Peyer's patch (tissue), 4 donors: ENCODE measurements at places on chromosomes 2 and 18.

GRCh38 chr2:20288642-20289340 lies 61.9 kb downstream of the PUM2 start:
- DNase-seq = no peak

- no peak for DNase-seq
Measured at GRCh38 chr2:120542911-120543527, 192.6 kb upstream of the GLI2 start.

- DNase-seq = no peak
Measured at GRCh38 chr18:57995331-57995730, 48.7 kb upstream of the NEDD4L start.

- DNase-seq = no peak
Measured at GRCh38 chr2:124978597-124978996, 953.5 kb downstream of the CNTNAP5 start.

- DNase-seq = no peak
Measured at GRCh38 chr18:62682371-62682770, 33.0 kb upstream of the PHLPP1 start.

- DNase-seq = no peak
Measured at GRCh38 chr2:173126819-173127218, 51.2 kb downstream of the MAP3K20 start.

- DNase-seq = no peak
Measured at GRCh38 chr2:79114797-79115494, 5.3 kb upstream of the REG1A start.

GRCh38 chr2:45069684-45070083 lies 60.4 kb upstream of the SIX2 start:
- DNase-seq = no peak

- DNase-seq = no peak
Measured at GRCh38 chr2:72828840-72829507, 3.1 kb upstream of the EXOC6B start.

GRCh38 chr2:28758459-28758858 lies 6.8 kb downstream of the PPP1CB start:
- DNase-seq = no peak

GRCh38 chr2:121910139-121910538 lies 154.7 kb downstream of the TSN start:
- no peak for DNase-seq

DNA sequence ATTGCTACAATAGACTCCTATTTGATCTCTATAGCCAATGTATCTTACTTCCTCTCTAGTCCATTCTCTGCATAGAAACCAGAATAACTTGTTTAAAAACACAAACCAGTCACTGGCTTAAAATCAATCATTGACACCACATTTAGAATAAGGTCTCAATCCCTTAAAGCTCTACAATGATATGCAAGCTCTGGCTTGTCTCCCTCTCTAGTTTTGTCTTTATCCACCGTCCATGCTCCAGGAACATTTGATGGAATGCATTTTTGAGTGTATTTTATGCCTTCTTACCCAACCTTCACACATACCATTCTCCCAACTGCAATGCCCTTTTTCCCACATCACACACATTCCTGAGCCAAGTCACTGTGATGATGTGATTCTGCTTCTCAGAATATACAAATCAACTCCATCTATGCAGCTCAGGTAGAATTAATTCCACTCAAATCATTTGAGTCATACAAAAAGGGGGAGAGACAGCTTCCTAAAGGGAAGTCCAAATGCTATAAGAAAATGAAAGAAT lies 1107.2 kb downstream of the DPP10 start:
- no peak for DNase-seq

DNA sequence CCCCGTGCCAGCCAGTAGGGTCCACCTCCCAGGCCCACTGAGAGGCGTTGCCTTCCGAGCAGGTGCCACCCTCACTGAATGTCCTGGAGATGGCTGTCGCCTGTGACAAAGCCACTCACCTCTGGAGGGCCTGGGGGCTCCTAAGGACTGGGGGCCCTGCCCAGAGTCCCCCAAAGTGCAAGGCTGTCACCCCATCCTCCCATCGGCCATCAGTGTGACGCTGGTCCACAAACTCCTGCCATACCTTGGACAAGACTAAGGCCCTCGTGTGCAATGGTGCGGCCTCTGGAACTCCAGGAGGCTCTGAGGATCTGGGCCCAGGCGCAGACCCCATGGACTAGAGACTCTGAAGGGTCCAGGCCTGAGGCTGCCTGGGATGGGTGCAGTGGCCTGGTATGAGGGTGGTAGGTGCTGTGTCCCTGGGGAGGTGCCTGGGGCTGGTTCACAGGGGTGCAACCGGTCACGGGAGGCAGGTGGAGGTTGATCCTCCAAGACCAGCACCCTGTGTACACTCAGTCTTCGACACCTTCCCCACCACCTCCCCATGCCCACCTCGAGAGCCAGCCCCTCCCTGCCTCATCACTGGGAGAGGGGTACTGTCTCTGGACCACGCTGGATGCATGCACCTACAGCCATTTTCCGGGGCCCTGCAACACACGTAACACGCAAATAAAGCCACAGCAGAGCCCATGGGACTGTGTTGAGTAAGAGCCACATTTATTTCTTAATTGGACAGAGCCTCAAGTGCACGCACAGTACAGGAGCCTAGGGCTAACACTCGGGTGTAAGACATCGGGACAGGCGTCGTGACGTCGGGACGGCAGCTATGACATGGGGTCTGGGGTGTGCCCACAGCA lies 21.6 kb downstream of the AQP12A start:
- DNase-seq = no peak

- DNase-seq = no peak
Measured at GRCh38 chr2:44596537-44597320, 235.0 kb downstream of the CAMKMT start.

- no peak for DNase-seq
Measured at GRCh38 chr18:55982992-55983391, 395.0 kb upstream of the TCF4 start.

DNA sequence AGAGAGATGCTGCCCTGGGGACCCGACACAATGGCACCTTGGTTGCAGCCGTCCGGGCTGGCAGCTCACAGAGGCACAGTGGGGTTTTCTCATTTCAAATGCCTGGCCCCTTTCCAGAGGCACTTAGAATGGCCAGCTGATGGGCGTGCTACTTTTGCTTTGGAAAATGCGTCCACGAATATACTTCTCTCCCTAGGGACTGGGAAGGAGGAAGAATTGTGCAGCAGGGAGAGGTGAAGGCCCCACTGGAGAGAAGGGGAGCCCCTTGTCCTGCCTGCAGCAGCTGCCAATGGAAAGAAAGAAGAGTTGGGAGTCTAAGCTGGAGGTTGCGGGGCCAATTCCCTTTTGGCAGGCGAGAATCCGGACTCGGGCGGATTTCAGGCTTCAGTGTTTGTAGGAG lies 1.1 kb upstream of the MAL start:
- DNase-seq = no peak

- DNase-seq = no peak
Measured at GRCh38 chr2:130766037-130766436, 10.7 kb downstream of the AMER3 start.

DNA sequence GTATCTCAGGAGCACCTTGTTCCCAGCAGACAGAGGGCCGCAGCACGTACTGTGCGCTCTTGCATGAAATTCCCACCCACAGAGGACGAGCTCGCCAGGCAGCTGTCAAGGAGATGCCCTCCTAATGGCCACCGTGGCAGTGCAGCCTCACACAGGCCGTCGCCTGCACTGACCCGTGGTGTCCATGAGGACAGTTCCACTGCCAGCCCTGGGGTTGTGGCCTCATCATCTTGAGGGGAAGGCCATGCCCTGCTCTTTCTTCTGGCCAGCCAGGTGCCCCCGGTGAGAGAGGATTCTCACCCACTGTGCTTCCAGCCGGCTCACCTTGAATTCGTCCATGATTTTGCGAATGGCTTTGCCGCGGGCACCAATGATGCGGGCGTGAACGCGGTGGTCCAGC lies 42.0 kb downstream of the ANO7 start:
- DNase-seq = no peak

- DNase-seq = no peak
Measured at GRCh38 chr2:118498943-118499342, 348.5 kb downstream of the EN1 start.

DNA sequence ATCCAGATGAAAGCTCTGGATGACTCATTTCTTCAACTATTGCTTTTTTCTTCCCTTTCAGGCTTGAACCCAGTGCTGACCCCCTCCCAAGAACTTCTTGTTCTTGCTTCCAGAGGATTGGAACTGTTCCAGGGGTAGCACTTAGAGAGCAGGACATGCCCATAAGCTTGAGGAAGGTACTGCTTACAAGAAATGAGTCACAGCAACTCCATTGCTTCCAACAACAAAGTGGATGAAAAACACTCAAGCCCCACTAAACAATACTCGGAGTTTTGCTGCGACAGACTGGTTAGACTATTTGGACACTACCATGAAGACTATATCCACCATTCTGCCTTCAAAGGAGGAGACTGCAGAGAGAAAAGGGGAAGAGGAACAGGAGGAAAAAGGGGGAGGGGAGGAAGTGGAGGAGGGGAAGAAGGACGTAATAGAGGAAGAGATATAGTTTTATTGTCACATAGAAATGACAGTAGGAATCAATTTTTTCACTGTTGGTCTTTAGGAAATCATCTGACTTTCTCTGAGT lies 1.6 kb upstream of the EPC2 start:
- no peak for DNase-seq

DNA sequence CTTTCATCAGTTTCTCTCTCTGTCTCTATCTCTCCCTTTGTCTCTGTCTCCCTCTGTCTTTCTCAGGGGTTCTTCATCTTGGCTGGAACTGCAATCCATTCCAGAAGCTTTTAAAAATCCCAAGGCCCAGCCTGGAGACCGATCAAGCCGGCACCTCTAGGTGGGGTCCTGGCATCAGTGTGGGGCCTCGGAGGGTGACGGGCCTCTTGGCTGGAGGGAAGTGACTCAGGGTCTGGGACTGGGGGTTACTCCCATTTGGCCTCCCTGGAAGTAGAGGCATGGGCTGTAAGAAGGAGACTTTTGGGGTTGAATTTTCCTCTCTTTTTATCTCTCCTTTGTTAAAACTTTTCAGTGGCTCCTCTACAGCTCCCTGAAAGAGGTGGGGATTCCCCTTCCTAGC lies 52.8 kb upstream of the OTOF start:
- DNase-seq = no peak

- no peak for DNase-seq
Measured at GRCh38 chr2:10030311-10030736, 13.0 kb upstream of the KLF11 start.

DNA sequence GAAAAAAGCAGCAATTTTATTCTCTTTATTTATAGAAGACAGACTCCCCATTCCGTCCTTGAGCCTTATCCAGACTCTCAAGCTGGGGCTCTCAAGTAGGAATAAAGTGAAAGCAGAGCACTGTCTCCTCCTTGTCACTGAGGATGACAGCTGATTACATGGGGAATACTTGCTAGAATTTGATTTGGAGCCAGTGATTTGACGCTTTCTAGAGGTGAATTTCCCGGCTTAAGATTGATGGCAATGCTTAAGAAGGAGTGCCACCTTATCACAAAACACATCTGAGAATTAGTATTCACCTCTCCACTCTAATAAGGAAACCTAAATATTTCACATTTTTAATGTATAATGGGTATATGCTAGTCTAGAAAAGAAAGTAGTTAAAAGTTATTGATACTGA lies 135.4 kb upstream of the SLC39A10 start:
- DNase-seq = no peak
